ENCODE measurements at places on chromosomes 3 and 15.

GRCh38 chr3:170614214-170614966 lies 28.5 kb upstream of the SLC7A14 start:
- peak; percentile 93 for DNase-seq

DNA sequence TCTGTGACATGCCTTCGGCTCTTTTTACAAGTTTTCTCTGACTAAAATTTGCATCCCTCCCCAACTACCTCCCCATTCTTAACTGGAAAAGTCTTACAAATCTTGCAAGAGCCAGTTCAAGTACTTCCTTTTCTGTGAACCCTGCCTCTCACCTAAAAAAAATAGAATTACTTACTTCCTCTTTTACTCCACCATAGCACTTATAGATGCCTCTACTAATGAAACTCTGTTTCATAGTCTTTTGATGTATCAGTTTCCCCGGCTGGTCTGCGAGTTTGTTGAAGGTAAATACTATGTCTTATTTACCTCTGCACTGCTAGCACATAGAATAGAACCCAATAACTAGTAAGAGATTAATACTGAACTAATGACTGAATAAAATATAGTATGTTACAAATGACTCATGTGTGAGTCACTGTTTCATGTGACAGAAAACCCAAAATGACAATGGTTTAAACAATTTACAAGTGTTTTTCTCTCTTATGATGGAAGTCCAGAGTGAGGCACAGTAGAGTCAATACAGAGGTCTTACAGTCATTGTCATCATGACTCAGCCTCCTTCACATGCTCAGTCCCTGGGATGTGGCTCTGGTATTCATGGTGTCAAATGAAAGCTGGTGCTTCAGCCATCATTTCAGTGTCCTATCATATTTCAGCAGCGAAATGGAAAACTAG lies 393.5 kb downstream of the RSL24D1 start:
- peak; percentile 73 for DNase-seq

GRCh38 chr3:48715174-48715800 lies 1.7 kb downstream of the IP6K2 start:
- DNase-seq, result peak; percentile 83

- no peak for DNase-seq
Observed at GRCh38 chr3:187612656-187613055, 57.5 kb downstream of the SST start.

- DNase-seq, result peak; percentile 61
Observed at GRCh38 chr15:35519541-35520149, 26.3 kb downstream of the DPH6 start.

GRCh38 chr3:3288255-3288654 lies 108.8 kb upstream of the CRBN start:
- no peak for DNase-seq

- DNase-seq, result no peak
Observed at GRCh38 chr3:108394563-108394962, 98.2 kb downstream of the HHLA2 start.

DNA sequence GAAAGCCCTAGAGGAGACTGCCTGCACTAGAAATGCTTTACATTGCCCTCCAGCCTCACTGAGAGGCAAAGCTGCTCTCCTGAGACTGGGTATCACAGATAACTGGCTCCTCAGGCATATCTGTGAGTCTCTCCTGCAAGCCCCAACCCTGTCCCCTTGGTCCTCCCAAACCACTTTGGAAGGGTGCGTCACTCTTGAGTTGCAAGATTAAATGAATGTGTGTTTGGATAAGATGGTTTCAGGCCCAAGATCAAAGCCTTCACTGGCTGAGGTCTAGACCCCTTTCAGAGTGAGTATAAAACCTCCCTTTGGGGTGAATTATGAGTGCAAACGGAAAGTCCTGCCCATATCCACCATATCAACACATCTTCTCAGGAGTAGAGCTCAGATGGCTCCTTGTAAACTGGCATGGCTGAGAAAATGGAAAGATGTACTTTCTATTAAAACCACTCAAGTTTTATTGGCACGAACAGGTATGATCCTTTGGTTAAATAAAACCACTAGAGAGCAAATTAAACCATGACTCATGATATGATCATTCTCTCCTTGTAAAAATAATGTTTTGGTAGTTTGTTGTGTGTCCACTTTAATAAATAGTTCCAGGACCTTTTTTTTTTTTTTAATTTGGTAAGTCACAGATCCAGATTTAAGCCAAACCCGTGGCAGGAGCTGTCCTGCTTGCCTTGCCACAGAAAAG lies 164.0 kb downstream of the CHST2 start:
- DNase-seq, result peak; percentile 92

DNA sequence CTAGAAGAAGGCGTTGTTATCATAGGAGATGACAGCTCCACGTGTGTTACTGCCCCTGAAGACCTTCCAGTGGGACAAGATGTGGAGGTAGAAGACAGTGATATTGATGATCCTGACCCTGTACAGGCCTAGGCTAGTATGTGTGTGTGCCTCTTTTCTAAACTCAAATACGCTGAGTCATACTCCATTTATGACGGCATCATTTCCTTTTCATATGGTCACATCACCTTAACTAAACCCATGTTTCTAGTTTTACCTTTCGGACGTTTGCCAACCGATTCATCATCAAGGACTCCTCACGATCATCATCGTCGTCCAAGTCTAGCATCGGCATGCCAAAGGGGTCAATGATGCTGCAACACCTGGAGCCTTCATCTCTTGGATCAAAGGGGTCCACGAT lies 149.0 kb downstream of the CBLB start:
- no peak for DNase-seq

- no peak for DNase-seq
Observed at GRCh38 chr3:136642711-136643110, 109.5 kb downstream of the STAG1 start.

GRCh38 chr3:129603561-129603942 lies 2.9 kb downstream of the PLXND1 start:
- DNase-seq, result no peak

DNA sequence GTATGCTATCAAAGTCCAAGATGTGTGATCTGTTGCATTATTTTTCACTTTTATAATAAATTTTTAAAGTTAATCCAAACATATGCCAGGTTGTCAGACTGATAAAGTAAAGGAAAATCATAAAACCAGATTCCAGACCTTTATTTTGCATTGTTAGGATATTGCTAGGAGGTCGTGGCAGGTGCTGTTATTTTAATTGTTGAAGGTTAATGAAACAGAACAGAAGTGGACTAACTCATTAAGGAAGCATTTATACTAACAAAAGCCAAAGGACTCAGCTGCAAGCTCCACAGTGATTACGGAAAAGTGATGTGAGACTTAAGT lies 63.1 kb downstream of the DCLK3 start:
- no peak for DNase-seq

GRCh38 chr15:68666812-68667450 lies 88.1 kb downstream of the CORO2B start:
- DNase-seq, result no peak

DNA sequence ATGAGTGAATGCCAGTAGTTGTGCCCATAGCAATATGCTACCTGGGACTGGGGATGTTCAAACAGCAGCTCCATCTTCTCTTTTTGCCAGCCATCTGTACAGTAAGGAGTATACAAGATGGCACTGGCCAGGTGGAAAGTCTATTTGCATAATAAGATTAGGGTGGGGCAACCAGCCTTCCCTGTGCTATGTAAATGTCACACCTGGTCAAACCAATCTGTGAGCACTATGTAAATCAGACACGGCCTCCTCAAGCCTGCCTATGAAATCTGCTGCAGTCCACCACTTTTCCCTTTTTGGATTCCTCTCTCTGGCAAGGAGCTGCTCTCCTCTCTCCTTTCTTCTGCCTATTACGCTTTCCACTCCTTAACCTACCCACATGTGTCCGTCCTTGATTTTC lies 53.0 kb downstream of the C3orf80 start:
- no peak for DNase-seq

- no peak for DNase-seq
Observed at GRCh38 chr3:43014956-43015355, 35.8 kb downstream of the GASK1A start.

DNA sequence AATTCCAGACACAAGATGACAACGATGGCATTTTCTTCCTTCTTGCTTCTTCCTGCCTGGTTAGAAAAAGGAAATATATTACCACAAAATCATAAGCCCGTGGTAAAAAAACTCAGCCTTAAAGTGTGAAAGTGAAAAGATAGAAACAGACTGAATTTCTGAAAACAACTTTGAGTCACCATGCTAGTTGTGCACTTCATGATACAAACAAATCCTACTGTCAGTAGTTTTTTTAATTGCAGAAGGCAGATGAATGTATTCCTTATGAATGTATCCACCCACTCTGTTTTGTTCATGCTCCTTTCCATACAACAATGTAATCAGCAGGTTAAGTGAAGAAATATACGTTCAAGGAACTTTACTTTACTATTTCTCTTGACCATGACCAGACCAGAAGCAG lies 1144.7 kb downstream of the OTOL1 start:
- DNase-seq, result no peak

GRCh38 chr15:92676561-92676960 lies 21.0 kb upstream of the FAM174B start:
- DNase-seq, result no peak

GRCh38 chr3:104825116-104825515 lies 541.6 kb upstream of the ALCAM start:
- no peak for DNase-seq

- DNase-seq, result no peak
Observed at GRCh38 chr3:25130724-25131520, 297.1 kb upstream of the RARB start.

- DNase-seq, result no peak
Observed at GRCh38 chr3:29520764-29521163, 239.9 kb downstream of the RBMS3 start.

DNA sequence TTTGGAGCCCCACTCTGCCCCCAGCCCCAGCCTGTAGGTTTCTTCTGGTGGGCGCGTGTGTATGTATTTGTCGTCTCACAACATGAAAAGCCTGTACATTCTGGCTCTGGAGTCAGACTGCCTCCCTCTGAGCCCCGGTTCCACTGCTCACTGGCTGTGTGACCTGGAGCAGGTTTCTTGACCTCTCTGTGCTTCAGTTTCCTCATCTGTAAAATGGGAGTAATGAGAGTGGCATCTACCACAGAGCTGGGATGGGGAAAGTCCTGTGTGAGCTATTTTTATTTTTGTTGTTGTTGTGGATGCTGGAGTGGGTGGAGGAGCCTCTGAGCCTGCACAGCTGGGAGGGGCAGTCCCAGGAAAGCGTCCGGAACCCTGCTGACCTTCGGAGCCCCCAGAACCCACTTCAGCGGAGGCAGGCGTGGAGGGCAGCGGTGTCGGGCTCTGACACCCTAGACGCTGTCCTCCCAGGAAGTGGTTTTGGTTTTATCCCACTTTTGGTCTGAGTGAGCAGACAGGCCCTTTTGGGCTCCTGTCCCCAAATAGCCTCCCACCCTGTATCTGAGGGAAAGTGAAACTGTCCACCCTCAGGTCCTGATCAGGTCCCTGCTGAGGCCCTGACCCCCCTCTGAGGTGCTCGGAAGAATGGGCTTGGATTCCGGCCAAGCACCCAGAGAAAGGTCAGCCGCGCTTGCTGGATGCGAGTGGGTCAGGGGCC lies 103.5 kb downstream of the CHSY1 start:
- DNase-seq, result no peak

DNA sequence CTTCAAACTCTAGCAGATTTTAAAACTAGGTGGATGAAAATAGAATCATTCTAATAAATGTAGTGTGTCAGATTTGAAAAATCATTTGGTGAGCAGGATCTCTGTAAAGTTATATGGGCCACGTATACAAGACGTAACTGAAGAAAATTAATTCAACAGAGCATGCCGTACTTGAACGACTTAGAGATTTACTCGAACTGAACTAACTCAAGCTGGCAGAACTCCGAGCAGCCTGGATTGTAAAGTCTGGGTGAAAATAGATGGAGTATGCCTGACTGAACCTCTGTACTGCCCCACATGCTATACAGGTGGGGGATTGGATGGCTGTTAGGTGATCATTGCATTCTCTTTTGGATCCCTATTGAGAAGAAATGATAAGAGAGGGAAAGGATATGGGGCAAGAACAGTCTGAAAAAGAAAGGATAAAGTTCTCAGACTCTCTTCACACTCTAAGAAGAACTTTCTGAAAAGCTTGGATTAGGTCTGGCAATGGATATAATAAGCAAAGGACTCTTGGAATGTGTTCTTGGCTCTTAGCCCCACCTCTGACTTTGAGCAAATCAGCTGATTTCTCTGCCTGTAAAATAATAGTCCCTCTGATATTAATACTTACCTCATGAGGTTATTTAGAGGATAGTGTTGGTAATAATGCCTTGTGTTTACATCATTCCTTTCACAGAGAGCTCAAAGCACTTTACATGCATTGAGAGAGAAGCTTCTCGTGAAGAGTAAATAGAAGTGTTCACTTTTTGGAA lies 147.5 kb downstream of the FILIP1L start:
- DNase-seq, result no peak

Measured in M059J (cell line).